NCI-H2107 (cell line): ENCODE measurements at places on chromosomes 4 and X.

DNA sequence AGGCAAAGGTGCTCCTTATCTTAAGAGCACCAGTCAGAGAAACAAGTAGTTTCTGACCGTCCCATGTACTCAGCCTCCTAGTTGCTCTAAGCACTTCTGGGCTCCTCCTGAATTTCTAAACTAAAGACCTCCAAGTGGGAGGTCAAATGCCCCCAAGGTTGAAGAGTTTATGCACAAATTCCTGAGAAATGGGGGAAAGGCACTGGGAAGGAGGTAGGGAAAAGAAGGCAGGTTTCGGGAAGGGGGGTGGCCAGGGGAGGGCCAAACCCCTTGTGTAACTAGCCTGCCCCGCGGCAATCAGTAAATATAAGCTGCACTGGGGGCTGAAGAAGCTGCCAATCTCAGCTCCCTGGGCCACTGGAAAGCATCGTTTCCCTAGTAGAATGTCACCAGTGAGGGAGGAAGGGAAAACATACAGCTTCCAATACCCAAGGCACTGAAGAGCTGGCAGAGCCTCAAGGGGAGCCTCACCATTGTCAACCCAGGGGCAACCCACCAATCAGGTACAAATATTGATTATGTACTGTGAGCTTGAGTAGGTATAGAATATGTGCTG lies 3.4 kb downstream of the FOXO4 start:
- DNase-seq = no peak

DNA sequence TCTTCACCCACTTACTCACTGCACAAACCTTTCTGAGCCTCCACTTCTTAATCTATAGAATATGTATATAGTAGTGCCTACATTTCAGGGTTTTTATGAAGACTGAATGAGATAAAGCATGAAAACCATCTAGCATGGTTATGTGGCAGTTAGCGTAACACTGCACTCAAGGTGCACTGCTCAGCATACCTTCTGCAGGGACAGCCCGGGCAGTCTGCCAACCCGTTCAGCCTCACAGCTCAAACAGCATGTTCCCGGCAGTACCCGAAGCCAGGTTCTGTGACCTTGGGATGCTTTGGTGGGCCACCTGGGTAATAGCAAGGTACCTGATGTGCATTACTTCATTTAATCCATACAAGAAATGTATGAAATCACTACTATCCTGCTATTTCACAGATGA lies 81.4 kb downstream of the DOCK11 start:
- peak; percentile 38 for DNase-seq

DNA sequence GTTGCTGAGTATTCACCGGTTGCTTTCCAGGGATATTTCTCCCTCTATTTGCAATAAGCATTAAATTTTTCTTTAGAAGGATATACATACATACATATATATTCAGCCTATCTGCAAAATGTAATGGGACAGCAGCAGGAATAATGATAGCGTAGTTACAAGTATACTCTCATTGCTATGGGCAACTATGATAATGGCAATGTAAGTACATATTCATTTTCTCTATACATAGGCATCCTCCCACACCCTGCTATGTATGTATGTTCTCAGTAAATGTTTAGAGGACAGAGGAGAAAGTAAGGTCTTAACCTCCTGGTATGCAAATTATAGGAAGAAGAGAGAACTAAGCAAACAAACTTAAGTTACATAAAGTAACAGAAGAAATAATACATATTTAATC lies 19.7 kb upstream of the MAB21L2 start:
- no peak for DNase-seq

DNA sequence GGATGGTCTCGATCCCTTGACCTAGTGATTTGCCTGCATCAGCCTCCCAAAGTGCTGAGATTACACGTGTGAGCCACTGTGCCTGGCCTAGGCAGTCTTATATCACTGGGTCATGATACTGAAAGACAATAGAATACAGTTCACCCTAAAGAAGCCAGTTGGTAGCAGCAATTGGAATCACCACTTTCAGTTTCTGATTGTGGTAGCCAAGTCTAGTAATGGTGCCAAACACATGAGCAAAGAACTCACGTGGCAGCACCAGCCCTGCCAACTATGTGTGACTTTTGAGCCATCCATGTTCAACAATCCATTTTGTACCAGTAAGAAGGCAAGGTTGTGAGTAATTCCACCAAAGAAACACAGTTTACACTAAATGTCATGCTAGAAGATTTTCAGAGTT lies 548.4 kb downstream of the KLHL13 start:
- DNase-seq = no peak

- DNase-seq = no peak
Measured at GRCh38 chrX:889966-890651, 259.5 kb downstream of the SHOX start.

DNA sequence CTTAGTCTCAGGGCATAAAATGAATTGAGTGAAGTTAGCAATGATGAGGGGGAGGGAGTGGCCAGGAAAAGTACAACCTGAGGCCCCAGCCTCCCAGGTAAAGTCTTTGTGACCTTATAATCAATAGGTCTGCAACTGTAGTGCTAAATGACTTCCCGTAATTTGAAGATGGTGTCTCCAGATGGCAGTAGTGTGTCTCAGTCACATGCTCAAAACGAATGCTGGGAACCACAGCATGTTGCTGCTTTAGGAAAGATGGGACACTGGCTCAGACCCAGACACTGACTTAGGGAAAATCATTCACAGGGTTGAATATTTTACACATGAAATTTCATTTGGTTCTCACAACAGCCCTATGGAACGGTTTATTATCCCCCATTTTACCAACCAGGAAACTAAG lies 10.3 kb downstream of the SRPX2 start:
- DNase-seq = no peak

- DNase-seq = no peak
Measured at GRCh38 chrX:24153178-24153795, 3.8 kb downstream of the ZFX start.

DNA sequence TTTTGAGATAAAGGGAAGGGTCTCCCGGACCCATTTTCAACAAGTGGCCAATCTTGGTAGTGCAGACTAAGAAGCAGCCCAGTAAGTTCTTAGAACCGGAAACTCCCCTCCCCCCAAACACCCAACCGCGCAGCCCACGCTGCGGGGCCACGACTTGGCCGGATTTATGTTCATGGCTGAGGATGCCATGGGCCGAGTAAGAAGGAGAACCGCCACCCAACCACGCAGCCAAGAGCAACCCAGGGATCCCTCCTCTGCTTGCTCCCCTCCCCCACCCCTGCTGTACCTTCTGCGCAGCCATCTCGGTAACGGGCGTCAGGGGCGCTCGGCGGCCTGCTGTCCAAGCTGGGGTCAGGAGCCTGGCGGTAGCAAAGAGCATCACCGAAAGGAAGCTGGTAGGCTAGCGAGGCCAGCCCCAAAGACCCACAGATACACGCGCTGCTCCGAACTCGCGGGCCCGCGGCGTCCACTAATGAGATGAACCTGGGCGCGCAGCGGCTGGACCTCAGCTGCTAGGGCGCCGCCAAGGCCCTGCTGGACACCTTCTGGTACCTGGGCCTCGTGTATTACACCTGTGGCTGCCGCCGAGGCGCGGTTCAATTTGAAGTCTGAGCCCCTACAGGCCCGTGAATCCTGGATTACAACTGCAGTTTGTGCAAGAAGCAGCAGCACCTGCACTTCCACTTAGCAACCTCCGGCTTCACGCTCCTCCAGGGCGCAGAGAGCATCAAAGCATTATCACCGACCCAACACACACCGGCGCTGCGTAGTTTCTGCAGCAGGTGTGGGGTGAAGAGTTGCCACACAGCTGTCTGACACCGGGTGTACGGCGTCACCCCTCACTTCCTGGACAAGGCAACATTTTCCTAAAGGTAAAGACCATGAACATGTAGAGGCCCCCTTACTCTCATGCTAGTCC lies 63.4 kb downstream of the NUDT10 start:
- no peak for DNase-seq
